SK-MEL-5 (cell line): ENCODE measurements at places on chromosomes 16 and 17. TPM values are rescaled to one million over a fixed set of nuclear protein-coding genes. Genes with fewer than 3 reads are reported as not detected.

The FBXW10 gene
- not detected in 2 replicates for total RNA-seq

The CHMP6 gene
- 17.6 and 23.5 TPM in 2 replicates for total RNA-seq

The PPM1E gene
- 3.5 and 4.2 TPM in 2 replicates for total RNA-seq

The NATD1 gene
- 2.7 and 3.4 TPM in 2 replicates for total RNA-seq

The TVP23A gene
- 0.32 and 1.4 TPM in 2 replicates for total RNA-seq

The KRT12 gene
- total RNA-seq: 0.59 and 0.82 TPM in 2 replicates

The SMPD3 gene
- 0.03 and 0.77 TPM in 2 replicates for total RNA-seq

The KRT9 gene
- total RNA-seq: not detected in 2 replicates

The QPRT gene
- total RNA-seq: 41.1 and 46.0 TPM in 2 replicates

The PHOSPHO1 gene
- 0.40 and 0.50 TPM in 2 replicates for total RNA-seq

The RFWD3 gene
- total RNA-seq: 29.2 and 31.3 TPM in 2 replicates

The VPS9D1 gene
- 4.2 and 6.3 TPM in 2 replicates for total RNA-seq

The RUNDC1 gene
- 6.2 and 7.2 TPM in 2 replicates for total RNA-seq

The CLDN6 gene
- total RNA-seq: not detected in 2 replicates

The PRR15L gene
- not detected in 2 replicates for total RNA-seq

The CCDC78 gene
- total RNA-seq: 17.7 and 18.1 TPM in 2 replicates

The GJD3 gene
- not detected in 2 replicates for total RNA-seq

The HOXB7 gene
- 8.9 and 12.1 TPM in 2 replicates for total RNA-seq

The SPN gene
- not detected in 2 replicates for total RNA-seq

The LLGL2 gene
- 6.6 and 9.8 TPM in 2 replicates for total RNA-seq

The HBA2 gene
- not detected in 2 replicates for total RNA-seq

The VAMP2 gene
- 3.2 TPM in 2 replicates for total RNA-seq

The MBTPS1 gene
- total RNA-seq: 48.7 and 52.3 TPM in 2 replicates

The CHST5 gene
- 0.08 TPM in 1 of 2 replicates, not detected in the other for total RNA-seq

The IFT20 gene
- 30.7 and 38.9 TPM in 2 replicates for total RNA-seq

The CRISPLD2 gene
- 0.40 TPM in 2 replicates for total RNA-seq

The ZG16 gene
- not detected in 2 replicates for total RNA-seq

The ZNF286A gene
- total RNA-seq: 18.1 and 21.6 TPM in 2 replicates

The PRSS21 gene
- not detected in 2 replicates for total RNA-seq

The CDT1 gene
- total RNA-seq: 13.8 and 17.4 TPM in 2 replicates

The GPATCH8 gene
- total RNA-seq: 12.0 and 12.3 TPM in 2 replicates
